ENCODE measurements at places on chromosomes 2 and 18.
A peak's percentile ranks its signal among the peaks of the same experiment; 100 is the strongest.

DNA sequence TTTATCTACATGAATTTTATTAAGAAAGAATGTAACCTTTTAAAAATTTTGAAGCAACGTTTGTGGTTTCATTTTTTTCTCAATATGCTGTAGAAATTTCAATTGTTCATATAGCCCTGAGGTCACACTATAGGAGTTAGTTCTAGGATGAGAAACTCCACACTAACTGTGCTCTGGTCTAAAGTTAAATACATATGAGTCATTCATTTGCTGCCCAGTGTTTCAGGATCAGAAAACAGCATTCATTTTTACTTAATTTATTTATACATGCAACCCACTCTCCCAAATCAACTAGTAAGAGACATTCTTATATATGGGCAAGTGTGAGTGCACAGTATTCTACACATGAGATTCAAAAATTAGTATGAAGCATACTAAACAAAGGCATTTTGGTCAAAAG, 137.9 kb downstream of the DOCK10 start:
- ATAC-seq: no peak

- no peak for ATAC-seq
These were observed 4.7 kb upstream of the CFAP65 start for GRCh38 chr2:219045937-219046550.

GRCh38 chr2:195561116-195561921, 95.7 kb upstream of the SLC39A10 start:
- ATAC-seq: no peak

DNA sequence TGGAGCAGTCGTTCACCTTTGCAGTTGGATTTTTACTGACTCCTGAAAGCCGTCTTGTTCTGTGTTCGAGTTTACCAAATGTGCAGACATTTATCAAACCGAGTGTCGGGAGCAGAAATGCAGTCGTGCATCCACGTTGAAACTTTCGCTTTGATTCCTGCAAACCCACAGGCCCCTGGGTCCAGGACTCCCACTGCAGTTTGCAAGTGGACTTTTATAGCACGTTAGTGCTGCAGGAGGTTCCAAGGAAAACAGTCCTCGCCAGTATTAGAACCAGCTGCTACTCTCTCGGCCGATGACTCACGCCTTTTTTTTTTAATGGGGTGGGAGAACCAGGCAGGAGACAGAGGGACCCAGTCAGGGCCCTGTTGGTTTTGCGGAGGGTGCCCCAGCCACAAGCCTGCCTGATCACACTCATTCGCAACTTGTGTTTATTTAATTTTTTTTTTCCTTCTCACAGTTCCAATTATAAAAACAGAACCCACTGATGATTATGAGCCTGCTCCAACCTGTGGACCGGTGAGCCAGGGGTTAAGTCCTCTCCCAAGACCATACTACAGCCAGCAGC, 90.1 kb downstream of the NFATC1 start:
- ATAC-seq: no peak

- no peak for ATAC-seq
These were observed 144.7 kb upstream of the NFATC1 start for GRCh38 chr18:79251021-79251420.

DNA sequence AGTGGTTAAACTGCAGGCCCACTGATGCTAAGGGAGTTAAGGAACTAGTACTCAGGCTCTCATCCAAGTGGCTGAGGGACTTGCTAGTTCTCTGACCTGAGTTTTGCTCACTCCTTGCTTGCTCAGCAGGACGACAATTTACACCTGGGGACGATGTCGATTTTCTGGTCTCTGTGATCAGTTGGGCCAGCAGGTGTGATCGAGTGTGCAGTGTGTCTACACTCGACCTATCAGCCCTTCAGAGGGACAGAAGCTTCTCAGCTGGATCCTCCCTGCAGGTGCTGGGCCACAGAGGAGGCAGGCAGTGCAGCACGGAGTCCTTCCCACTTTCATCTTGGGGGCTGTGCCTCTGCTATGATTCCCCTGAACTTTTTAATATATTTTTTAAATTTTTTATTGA, 71.5 kb downstream of the KCNS3 start:
- no peak for ATAC-seq

DNA sequence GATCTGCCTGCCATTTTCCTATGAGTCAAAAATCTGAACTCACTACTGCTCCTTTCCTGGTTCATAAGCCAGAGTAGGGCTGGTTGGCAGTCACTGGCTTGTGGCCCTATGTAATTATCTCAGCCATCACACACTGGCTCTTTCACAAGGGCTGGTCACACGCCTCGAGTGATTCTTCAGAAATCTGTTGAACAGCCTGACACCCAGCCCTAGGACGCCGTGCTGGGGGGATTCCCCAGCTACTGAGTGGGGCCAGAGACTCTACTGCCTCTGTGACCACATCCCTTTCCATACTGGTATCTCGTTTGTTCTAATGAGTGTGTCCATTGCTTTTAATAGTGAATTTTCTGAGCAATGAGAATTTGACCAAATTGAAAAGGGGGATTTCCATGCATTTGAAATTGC, 45.8 kb upstream of the RBM44 start:
- no peak for ATAC-seq

- ATAC-seq: peak; percentile 85
These were observed at the start of gene NMUR1 for GRCh38 chr2:231530099-231531011. Gene NMUR1, minus strand, starts transcription at chr2:231530445. Its CDS starts 84 bp downstream, at chr2:231530361.

DNA sequence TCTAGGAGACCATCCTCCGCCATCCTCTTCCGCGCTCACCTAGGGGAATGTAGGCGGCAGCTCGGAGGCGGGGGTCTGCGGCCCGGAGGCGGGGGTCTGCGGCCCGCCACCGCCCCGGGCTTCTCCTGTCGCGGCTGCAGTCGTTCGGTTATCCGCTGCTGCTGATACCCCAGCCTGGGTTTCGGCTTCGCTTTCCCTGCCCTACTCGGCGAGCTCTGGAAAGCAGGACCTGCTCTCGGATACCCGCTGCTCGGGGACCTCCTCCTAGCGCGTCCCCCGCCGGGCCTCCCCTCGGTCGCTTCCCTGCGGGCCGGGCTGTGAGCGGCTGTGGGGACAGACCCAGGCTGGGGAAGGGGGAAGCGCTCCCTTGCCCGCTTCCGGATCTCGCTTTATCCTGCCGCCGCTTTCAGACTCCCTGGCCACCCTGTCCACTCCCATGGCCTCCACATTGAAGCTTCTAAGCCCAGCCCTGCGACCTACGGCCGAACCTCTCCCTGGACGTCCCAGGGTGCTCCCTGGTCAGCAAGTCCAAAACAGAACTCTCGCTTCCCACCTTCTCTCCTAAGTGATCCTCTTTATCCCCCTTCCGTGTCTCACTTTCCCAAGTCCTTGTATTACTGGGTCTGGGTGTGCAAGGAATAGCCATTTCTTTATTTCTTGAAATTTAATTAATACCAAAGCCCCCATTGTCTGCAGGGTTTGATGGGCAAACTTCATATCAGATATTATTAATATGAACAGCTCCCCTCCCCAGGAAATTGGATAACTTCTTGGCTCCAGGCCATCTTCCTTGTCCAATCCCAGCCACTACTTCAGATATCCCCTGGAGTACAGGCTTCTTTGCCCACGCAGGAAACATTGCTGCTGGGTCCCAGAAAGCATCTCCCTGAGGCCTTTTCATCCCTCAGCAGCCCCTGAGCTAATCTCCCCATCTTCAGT, 769 bp downstream of the FKBP1B start:
- ATAC-seq: no peak

DNA sequence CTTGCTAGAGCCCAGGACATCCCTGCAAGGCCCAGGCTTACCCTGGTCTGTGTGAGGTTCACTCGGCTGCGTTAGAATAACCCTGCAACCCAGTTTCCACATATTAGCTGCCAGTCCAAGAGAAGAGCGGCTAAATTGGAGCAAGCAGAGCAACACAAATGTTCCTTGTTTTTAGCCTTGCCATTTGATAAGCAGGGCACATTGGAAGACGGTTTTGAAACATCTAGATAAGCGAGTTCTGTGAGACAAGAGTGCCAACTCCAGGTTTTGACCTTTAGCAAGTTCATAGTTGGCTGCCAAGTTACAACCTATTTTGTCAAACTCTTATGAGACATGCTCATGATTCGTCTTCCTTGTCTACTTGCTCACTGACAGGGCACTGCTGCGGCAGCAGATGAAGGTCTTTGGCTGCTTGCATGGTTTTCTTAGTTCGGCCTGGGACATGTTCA, 23.5 kb downstream of the DPP4 start:
- no peak for ATAC-seq

- no peak for ATAC-seq
These were observed 1.1 kb downstream of the MAP2 start for GRCh38 chr2:209424781-209425470.

DNA sequence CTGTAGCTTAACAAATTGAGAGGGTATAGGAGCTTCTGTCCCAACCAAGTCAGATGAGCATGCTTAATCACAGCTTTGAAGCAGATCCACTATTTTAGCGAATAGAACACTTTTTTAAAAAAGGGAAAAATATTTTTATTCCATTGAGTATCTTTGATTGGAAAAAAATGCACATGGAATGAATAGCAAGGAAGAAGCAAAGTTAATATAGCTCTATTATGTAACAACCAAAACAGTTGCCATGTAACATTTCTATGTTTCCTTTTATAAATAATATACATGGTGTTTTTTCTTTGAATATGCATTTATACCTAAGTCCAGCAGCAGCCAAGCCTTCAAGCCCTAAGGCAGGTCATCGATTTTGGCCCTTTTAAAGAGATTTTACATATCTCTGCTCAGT, 21.4 kb upstream of the SPTBN1 start:
- no peak for ATAC-seq

- ATAC-seq: no peak
These were observed 20.6 kb downstream of the EIF4E2 start for GRCh38 chr2:232571026-232571474.

DNA sequence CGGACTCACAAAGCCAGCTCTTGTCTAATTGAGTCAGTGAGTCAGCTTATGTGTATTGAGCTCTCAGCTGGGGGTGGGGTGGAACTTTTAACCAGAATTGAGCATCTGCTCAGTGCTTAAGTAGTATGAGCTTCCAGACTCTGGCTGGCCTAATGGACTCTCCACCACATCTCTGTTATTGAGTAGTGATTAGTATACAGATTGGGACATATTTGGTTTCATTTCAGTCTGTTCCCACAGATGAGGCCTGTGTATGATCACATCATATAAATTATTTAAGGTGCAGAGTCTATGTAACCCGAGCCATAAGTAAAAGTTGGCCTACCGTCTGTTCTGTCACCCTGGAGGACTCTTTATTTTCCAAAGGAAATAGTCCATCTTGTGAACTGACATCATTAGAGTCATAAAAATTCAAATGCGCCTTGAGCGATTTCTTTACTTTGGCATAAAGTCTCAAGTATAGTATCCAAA, 152.1 kb downstream of the THSD7B start:
- ATAC-seq: no peak

- no peak for ATAC-seq
These were observed 93.5 kb downstream of the VWA3B start for GRCh38 chr2:98180456-98180855.

DNA sequence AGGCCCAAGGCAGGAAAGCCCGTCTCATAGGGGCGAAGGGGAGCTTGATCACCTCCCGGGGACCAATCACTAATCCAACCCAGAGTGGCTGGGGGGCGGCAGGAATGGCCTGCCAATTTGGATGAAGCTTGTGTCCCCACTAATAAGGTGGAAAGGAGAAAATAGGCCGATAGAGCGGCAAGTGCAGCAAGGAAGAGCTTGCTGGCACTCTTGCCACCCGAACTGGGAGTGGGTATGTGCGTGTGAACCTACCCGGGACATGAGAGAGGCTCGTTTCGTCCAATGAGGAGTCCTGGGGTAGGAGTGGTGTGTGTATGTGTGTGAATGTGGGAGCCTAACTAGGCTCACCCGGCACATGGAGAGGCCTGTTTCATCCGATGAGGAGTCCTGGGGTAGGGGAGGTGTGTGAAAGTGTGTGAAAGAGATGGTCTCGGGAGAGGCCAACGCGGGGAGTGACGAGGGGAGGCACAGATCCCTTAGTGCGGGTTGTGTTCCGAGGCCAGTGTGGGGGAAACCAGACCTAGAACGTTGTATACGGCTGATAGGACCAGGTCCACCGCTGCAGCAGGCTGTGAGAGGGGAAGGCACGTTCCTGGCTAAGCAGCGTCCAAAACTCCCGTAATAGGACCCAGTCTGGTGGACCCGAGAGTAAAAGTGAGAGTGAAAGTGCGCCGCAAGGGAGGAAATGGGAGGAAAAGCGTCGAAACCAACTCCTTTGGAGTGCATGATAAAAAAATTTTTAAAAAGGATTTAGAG, 47.1 kb upstream of the SELENOI start:
- peak; percentile 78 for ATAC-seq

GRCh38 chr2:112035786-112036185, 19.3 kb upstream of the TMEM87B start:
- ATAC-seq: no peak

DNA sequence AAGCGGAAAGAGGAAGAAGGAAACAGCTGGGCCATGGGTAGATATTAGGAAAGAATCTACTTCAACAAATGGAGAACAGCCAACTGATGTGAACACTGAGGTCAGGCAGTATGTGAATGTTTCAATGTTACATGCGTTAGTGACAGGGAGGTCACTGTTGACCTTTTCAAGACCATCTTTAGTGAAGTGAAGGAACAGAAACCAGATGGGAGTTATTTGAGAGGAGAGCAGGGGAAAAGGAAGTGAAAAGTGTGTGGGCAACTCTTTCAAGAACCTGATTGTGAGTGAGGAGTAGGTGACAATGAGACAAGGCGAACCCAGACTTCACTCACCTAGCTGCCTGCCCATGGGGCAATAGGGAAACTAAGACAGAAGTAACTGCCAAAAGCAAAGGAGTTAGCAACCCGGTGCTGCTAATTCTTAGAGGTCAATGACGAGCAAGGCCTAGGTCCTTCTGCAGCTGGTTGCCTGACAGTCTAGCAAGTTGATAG, 67.0 kb downstream of the SP3 start:
- ATAC-seq: peak; percentile 36

DNA sequence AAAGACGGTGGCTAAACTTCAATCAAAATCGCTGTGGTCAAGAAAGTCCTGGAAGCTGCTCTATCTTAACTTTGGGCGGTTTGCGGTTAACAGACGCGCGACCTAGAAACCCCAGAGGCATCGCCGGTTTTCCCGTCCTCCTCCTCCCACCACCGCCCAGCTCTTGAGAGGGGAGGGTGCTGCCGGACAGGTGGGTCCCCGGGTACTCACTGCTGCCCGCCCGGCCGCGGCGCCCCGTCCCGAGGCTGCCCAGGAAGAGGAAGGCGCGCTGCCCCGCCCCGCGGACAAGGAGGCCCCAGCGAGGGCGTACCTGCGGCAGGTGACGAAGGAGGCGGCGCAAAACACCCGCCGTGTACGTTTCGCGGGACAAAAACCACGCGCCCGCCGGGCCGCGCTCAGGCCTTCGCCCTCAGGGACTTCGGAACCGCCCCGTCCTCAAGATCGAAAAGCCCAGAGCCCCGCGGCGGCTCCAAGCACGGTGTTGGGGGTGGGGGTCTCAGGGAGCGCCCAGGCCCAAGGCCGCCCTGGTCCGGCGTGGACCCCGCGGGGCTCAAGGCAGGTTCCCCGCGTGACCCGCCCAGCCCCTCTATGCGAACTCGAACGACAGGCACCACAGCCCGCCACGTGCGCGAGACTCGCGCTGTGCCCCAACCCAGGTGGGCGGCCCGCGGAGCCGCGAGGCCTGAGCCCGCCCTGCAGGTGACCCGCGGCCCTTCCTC, at the start of gene SH3YL1:
Gene SH3YL1, minus strand, starts transcription at position 259 of the 719 bp plus-strand sequence. Its CDS starts 48 bp downstream, at position 211.
- ATAC-seq: peak; percentile 16

- no peak for ATAC-seq
These were observed 63.5 kb downstream of the TGIF1 start for GRCh38 chr18:3513481-3513880.
